ENCODE measurements at places on chromosomes 13 and 19.

DNA sequence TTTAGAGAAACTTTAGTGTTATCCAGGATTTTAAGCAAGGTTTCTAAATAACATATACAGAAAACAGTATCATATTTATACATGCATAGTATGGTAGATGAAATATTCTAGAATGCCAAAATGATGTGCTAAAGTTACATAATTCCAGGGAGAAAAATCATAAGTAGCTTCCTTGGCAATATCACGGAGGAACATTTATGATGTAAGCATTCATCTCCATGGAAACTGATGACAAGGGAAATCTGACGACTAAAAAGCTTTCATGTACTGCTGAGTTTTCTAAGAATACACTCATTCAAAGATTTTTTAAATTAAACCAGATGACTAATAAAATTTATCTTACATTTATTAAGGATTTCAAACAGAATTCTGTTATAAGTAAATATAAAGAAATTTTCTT is 4.7 kb downstream of the TEX30 start:
- DNase-seq = no peak

DNA sequence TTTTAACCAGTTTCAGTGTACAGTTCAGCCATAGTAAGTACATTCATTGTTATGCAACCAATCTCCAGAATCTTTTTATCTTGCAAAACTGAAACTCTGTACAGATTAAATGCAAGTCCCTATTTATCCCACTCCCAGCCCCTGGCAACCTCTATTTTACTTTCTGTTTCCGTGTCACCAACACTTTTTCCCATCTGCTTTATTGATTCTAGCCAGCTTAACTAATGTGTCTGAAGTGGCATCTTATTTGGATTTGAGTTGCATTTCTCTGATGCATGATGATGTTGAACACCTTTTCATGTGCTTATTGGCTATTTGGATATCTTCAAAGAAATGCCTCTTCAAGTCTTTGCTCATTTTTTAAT is 18.9 kb downstream of the SPATA13 start:
- DNase-seq = no peak

DNA sequence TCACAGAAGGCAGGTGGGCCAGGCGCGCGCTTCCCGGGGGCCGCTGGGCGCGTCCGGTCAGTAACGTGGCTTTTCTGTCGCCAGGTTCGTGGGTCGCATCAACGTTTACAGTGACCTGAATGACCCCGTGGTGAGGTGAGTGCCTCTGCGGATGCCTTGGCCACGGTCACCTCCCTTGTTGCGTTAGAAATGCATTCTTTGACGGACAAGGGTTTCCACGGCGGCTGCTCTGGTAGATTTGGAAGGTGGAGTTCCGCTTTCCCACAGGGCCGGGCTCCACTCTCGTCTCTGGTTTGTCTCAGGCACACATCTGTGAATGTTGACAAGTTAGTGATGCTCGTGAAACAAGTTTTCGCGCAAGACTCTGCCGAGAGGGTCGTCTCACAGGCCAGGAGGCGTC is 130.0 kb downstream of the ATP11A start:
- DNase-seq = no peak

- DNase-seq = no peak
Measured at GRCh38 chr19:51803967-51804366, 9.0 kb downstream of the FPR3 start.

DNA sequence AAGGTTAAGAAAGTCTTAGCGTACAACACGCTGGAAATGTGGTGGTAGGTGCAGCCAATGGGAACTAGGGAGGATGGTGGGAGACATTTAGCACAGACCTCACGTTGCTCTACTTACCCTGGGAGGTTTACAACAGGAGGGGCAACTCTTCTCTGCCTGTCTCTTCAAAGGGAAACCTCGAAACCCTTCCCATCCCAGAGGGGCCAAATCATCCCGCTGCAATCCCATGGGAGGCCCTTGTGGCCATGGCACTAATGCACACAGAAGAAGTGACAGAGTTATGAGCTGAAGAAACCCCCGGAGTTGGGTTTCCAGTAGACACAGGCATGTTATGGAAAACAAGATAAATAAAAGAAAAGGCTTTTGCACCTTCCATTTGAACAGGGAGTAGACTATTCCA is 35.6 kb downstream of the SHISA2 start:
- DNase-seq = no peak

DNA sequence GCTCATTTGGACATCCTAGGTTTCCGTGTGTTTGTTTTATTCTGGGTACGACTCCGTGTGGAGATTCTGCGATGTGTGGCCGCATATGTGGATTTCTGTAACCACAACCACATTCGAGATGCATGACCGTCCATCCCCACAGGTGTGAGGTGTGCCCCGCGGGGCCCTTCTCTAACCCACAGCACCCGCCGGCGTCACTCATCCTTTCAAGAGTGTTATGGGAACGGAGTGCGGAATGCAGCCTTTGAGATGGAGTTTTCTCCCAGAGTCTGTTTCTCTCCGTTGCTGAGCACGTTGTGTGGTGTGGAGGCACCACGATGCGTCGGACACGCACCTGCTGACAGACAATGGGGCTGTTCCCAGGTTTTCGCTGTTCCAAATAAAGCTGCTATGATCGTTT is 40.0 kb downstream of the C13orf46 start:
- DNase-seq = no peak

GRCh38 chr19:45878043-45878794 is 7.7 kb downstream of the IRF2BP1 start:
- DNase-seq = no peak

- no peak for DNase-seq
Measured at GRCh38 chr13:81018936-81019335, 678.0 kb upstream of the SPRY2 start.

GRCh38 chr13:99320693-99321481 is 13.7 kb upstream of the GPR183 start:
- no peak for DNase-seq

DNA sequence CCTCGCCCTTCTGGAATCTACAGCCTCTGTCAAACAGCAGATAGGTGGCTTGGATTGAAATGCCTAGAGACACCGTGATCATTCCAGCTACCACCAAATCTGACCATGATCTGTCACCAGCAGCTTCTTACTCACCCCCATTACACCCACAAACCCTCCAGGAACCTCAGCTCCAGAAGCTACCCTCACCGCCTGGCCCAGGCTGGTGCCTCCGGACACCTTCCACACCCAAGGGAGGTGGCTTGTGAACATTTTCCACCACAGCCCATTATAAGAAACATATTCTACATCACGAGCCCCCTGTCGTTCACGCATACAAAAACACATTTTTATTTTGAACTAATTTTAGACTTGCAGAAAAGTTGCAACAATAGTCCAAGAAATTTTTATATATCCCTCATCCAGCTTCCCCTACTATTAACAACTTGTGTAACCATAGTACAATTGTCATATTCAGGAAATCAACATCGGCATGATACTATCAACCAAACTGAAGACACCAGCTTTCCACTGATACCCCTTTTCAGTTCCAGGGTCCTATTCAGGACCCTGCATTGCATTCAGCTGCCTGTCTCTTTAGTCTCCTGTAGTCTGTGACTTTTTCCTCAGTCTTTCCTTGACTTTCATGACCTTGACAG is 15.4 kb upstream of the UBE2L5 start:
- no peak for DNase-seq

All from NCI-H510A (cell line).